ENCODE measurements at places on chromosomes 11 and 22.

DNA sequence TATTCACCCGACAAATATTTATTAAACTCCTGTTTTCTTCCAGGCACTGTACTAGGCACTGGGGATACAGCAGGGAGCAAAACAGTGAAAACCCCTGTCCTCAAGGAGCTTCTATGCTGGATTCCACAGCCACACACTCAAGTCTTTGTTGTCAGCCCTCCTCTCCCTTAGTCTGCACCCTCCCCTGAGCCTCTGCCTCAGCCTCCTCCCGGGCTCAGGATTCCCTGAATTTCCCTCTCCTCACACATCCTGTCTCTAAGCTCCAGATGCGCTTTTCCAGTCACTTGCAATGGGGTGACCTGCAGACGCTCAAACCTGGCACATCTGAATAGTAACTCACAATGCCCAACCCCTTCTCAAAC lies 13.5 kb upstream of the TUB start:
- DNase-seq: no peak

DNA sequence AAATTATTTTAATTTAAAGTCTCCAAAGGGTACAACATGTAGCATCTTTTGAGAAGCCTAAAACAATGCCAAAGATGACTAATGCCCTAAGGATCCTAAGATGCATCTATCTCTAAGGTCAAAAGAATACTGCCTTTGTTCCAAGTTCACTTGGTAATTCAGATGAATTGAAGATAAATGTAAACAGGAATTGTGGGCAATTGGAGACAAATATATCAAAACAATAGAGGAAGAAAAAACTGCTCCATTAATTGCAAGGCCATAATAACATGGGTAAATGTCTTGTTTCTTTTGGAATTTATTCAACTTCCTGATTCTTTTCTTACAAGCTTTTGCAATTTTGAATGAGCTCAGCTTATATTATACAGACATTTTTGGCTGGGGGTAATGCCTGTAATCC lies 338.6 kb downstream of the TTC28 start:
- no peak for DNase-seq

- peak; percentile 41 for DNase-seq
Measured at GRCh38 chr22:32475468-32476010, 928 bp downstream of the FBXO7 start.

DNA sequence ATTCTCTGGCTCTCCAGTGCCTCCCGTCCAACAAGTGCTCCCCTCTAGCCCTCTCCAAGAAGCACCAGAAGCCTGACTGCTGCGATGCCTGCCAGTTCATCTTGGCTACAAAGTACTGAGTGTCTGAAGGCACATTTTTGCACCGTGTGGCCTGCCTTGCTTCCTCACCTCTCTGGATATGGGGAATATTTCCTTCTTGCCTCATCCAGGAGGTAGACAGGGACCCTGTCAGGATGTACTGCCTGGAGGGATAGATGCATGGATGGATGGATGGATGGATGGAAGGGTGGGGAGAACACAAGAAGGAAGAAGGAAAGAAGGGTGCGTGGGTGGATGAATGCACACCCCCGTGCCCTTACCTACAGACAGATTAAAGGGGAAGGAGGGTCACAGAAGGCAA lies 27.6 kb downstream of the KCTD17 start:
- DNase-seq: no peak

DNA sequence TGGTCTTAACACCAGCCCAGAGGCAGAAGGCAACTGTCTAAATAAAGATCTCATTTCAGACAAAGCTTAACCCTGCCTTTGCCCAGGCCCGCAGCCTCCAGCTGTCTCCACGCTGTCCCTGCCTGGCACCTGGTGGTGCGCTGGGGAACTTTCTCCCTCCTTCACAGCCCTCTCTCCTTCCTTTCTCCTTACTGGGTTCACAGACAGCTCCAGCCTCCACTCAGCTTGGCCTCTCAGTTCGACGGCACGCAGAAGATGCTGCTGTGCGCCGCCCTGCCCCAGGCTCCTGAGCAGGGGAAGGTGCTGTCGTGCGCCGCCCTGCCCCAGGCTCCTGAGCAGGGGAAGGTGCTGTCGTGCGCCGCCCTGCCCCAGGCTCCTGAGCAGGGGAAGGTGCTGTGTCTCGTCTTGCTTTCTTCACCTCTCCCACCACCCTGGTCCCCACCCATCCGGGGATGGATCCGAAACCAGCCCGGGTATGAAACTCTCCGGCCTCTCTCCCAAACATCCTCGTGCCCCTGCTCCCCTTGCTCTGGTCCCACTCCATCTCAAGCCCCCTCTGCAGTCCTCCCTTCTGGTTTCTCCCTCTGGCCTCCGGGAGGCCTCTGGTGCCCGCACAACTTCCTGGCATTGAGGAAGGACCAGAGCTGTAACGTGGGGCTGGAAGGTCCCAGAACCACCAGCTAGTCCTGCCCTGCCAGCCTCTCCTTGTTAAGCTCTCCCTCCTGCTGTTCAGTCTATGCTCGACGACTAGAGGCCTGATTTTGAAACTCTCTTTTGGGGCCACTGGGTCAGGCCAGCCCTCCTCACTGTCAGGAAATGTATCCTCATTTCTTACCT lies 22.9 kb upstream of the JAM3 start:
- peak; percentile 81 for DNase-seq

DNA sequence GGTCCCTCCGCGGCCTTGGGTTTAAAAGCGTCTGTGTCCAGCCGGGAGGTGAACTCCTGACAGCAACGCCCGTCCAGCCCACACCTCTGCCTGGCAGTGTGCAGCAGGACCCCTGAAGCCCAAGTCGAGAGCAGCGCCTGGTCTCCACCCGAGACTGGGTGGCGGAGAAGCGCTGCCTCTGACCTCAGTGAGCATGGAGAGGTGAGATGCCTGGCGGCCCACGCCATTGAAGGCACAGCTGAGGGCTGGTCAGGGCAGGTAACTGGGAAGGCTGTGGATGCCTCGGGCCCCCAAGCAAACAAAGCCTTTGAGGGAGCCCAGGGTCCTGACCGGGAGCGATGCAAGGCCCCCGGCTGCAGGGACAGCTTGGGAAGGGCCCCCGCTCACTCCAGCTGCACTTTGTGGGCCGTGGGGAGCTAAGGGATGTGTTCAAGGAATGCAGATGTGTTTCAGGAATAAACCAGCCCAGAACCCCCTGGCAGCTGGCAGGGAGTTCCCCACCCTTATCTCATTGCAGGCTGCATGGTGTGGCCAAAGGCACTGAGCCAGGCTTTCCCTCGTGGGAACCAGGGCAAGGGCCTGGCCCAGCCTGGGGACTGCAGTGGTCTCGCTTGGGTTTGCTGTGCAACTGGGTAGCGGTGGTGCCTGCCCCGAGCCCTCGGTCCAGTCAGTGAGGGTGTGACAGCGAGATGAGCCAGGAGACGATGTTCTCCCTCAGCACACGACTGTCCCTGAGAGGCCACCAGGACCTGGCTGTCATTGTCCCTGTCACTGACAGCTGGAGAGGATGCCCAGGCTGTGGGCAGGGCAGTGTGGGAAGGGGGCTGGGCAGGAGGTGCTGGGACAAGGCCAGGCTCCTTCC lies 92.5 kb downstream of the WNT7B start:
- DNase-seq: no peak

DNA sequence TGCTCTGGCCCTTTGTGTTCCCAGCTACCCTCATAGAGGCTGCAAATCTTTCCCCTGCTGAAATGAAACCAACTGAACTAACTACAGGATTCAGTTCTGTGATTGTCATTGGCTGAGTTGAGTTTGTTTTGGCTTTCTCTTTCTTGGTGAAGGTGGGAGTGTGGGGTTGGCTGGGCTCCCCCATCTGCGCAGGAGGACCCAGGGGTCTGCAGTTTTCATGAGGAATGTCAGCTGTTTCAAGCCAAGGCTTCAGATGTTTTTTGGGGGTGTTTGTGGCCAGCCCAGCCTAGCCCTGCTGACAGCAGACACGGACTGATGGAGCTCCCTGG lies 34.0 kb downstream of the LRP5 start:
- DNase-seq: no peak

DNA sequence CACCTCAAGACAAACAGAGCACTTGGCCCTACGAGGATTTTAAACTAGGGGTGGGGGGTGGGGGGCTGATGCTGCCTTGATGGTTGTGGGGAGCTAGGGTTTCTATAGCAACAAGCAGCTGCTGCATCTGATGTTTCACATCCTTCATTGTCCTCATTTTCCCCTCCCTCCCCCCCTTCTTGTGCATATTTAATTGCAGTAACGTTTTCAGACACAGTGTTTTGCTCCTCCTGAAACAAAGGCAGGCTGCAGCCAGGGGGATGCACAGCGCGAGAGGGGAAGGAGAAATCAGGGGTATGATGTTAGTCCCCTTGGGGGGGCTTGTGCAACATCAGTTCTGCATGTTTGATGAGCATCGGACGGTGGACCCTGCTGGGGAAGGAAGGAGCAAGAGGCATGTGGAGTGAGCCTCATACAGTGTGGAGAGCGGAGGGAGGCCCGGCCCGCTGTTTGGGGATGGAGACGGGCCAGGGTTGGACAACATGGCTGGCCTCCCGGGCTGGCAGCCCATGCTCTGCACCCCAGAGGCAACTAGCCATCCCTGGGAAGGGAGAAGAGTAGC lies 208.3 kb downstream of the CEP164 start:
- DNase-seq: no peak

GRCh38 chr11:80816966-80817365 lies 1376.1 kb upstream of the TENM4 start:
- DNase-seq: no peak

- no peak for DNase-seq
Measured at GRCh38 chr22:21948824-21949568, 3.7 kb downstream of the PPM1F start.

GRCh38 chr22:20418211-20418788 lies 19.3 kb downstream of the SCARF2 start:
- DNase-seq: peak; percentile 68

DNA sequence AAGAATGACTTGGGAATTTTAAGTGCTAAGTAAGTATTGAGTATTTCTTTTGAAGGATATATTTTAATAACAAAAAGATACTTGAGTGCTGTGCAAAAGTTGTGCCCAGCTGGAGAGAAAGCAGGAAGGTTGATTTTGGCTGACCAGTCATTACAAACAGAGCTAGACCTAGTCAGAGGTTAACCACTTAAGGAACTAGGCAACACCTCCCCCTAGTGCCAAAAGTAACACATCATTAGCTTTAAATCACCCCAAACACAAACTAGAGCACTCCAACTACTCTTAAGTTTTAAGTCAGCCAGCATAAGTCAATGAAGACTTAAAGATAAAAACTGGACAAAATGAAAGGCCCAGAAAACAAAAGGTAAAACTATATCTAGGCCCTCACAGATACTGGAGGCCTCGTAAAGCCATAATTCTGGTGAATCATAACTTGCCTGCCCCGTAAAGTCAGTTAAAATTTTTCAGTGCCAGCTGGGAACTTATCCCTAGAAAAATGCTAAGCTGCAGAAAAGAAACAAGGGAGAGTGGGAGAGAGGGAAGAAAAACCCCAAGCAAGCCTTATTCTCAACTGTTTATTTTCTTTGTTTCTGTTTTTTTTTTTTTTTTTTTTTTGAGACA lies 4.6 kb downstream of the TMEM9B start:
- DNase-seq: peak; percentile 18

- DNase-seq: no peak
Measured at GRCh38 chr11:133966921-133967598, 10.3 kb upstream of the IGSF9B start.

GRCh38 chr11:107988397-107989158 lies 20.1 kb upstream of the CUL5 start:
- no peak for DNase-seq

DNA sequence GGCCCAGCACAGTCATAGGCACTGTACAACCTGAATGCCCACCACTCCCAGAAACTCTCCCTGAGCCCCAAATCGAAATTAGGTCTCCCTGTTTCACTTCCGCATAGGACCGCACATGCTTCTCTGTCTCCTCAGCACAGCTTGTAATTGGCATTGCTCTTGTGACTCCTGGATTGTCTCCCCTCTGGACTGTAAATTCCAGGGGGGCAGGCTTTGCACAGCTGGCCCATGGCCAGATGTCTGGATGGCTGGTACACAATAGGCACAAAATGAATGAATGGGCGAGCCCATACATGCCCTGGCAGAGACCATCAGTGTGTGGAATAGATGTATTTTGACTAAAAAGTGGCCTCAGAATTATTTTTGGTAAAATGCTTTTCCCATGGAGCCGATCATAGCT lies 63.3 kb upstream of the PHF21B start:
- DNase-seq: no peak

- DNase-seq: peak; percentile 83
Measured at GRCh38 chr22:40396882-40397281, 26.5 kb downstream of the SGSM3 start.

DNA sequence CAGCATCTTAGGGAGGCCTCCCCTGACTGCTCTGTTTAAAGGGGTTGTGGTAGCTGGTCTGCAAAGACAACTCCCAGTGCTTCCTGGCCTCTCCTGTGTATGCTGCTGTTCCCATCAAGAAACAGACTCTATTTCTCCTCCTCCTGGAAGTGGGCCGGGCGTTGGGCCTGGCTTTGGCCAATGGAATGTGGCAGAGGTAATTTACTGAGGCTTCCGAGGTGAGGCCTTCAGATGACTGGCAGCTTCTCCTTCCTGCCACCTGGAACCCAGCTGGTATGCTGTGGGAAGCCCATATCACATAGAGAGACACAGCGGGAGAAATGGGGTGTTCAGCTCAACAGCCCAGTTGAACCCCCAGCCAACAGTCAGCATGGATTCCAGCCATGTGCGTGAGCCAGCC lies 25.1 kb upstream of the EIF3D start:
- DNase-seq: no peak

DNA sequence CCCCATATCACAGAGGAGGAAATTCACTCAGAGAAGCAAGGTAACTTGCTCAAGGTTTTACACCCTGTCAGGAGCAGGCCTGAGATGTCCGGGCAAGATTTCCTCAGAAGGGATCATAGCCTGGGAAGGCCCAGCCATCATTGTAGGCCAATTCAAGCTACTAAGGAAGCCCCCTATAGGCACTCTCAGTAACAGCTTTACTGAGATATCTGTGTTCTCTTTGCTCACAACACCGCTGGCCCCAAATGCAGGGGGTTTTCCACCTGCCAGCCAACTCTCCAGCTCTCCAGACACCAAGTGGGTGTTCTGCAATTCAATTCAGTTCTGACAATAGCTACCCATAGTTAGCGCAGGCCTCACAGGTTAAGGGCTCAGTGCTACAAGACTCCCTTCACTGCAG lies 84.0 kb downstream of the SLC36A4 start:
- DNase-seq: no peak

DNA sequence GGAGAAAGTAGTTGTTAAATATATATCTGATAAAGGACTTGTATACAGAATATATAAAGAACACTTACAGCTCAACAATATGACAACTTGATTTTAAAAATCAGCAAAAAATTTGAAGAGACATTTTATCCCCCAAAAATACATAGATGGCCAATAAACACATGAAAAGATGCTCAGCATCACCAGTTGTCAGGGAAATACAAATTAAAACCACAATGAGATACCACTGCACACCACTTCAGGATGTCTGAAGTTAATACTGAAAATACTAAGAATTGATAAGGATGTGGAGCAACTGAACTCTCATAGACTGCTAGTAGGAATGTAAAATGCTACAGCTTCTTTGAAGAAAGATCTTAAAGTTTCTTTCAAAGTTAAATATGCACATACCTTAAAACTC lies 49.2 kb downstream of the KREMEN1 start:
- no peak for DNase-seq

DNA sequence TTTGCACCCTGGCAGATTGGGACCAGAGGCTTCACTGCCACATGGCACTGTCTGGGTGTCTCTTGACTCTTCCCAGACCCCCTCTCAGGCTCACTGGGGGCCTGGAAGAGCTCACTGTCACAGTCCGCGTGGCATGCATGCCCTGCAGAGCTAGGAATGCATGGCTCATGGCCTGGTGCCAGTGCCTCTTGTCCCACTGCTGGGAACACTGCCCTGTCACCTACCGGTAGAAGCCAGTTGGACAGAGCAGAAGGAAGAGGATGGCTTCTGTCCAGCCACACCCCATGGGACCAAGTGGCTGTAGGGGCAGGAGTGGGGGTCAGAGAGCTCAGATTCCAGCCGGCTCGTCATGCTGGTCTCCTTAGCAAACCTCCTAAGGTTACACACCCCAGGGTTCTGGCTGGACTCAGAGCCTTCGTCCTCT lies 29.7 kb downstream of the MB start:
- DNase-seq: no peak

Data from NCI-H524 (cell line).